ENCODE measurements at places on chromosomes 12 and 14. TPM values are rescaled to one million over a fixed set of nuclear protein-coding genes. Genes with fewer than 3 reads are reported as not detected.

DNA sequence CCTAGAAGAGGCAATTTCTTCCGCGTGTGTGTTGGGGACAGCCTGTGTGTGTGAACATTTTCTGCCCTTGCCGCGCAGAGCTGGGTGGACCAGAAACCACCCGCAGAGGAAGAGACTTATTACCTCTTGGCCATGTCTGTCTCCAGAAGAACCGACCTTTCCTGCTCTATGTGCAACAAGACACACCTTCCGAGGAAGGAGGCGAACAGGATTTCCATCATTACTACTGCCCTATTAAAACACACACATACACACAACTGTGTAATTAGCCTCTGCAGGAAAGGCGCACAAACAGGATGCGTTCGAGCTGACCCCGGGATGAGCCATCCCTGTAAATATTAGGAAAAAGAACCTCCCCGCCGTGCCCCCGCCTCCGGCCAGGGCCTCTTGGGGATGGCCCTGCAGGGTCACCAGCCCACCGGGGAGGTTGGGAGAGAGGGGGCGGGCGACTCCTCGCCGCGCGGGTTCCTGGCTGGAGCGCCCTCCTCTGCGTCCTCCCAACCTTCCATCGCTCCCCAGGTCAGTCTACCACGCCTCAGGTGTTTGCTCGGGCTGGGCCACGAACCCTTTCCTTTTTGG is 484 bp upstream of the PRKCH start:
- no peak for DNase-seq

MMP17 gene
- total RNA-seq: not detected

DNA sequence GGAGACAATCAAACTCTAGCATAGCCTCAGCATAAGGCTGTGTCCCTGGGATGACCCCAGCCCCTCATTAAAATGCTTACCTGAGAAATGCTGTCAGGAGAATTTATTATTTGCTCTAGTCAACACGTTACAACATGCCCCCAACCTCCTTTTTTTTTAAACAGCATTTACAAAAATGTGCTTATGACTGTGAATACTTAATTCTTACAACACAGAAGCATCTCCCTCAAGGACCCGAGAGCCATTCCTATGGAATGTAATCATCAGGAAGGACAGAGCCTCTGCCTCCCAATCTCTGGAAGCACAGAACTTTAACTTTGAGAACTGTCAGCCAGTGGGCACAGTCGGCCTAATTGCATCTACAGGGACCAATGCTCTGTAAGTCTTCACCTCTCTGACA is 136.6 kb upstream of the OVCH1 start:
- DNase-seq: no peak

DNA sequence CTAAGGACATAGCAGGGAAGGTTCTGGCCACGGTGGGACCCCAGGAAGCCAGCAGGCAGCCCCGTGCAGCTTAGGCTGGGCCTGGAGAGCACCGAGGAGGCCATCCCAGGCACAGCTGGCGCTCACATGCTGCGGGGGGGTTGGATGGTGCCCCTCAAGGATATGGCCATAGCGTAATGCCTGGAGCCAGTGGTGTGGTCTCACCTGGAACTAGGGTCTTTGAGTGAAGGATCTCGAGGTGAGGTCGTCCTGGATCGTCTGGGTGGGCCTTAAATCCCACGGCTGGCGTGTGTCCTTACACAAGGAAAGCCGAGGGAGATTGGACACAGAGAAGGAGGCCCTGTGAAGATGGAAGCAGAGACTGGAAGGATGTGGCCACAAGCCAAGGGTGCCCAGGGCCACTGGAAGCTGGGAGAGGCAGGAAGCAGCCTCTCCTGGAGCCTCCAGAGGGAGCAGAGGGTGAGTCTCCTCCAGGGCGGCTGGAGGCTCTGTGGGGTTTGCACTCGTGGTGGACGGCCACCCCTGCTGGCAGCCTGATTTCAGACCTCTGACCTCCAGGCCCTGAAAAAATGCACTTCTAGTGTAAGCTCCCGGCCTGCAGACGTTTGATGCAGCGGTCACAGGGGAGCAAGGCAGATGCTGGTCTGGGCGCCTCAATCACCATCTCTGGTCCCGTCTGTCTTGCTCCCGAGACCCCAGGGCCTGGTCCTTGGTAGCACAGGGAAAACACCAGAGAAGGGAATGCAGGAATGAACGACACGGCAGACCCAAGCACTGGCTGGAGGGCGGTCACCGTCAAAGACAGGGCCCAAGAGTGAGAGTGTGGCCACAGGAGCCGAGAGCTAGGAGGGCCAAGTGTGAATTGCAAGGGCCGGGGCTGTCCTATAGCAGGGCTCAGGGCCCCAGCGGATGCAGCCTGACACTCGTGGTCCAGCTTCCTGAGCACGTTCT is 218.6 kb downstream of the KIF26A start:
- DNase-seq: no peak

KIF5A gene
- 1.2 TPM for total RNA-seq

PNN gene
- total RNA-seq: 87.2 TPM

DNA sequence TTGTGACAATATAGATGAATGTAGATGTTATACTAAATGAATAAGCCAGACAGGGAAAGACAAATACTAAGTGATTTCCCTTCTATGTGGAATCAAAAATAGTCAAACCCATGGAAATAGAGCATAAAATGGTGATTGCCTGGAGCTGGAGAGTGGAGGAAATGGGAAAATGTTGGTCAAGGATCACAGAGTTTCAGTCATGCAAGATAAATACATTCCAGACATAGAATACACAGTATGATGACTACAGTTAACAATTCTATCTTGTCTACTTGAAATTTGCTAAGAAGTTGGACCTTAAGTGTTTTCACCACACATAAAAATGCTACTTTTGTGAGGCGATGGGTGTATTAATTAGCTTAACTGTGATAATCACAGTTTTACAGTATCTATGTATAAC is 1182.7 kb downstream of the AACS start:
- DNase-seq: no peak
